Anterior cingulate cortex (tissue), 58 donors: ENCODE measurements at places on chromosomes 7 and 10.

DNA sequence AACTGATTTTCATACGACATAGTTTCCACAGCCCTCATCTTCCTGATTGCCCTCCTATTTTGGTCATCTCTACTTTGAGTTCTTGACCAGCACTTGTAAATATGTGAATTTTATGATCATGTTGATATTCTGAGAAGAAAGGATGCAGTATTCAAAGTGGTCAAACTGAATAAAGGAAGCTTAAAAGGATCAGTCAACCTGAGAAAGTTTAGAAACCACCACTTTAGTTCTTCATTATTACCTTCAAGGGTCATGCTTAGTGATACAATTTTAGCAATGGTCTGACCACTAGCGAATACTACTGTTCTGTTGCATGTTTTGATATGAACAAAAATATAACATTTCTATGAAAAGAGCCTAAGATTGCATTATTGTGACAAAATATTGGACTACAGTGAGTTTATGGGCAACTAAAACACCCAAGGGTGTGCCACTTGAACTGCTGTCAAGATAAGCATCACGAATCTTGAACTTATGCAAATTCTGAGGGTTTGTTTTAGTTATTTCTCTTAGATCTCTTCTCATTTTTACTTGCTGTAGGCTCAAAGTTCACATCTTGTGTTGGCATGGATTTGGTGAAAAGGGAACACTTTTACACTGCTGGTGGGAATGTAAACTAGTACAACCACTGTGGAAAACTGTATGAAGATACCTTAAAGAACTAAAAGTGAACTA lies 247.7 kb downstream of the IPMK start:
- no peak for DNase-seq

DNA sequence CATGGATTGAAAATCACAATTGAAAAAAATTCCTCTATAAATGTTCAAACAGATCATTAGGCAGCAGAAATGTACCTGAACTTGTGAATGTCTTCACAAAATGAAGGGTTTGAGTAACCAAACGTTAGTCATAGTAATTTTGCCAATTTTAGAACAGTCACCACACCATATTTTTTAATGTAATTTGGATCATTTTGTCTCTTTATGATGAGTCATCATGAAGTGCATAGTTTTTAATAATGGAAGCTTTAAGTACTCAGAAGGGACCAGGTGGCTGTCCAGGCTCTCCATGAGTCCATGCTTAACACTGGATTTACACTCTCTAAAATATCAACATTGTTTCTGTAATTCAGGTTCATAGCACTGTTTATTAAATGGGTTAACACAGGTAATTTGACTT lies 219.2 kb downstream of the ETV1 start:
- no peak for DNase-seq

- DNase-seq = no peak
Observed at GRCh38 chr10:133359554-133359971, 1.7 kb upstream of the FUOM start.

GRCh38 chr7:51545131-51545530 lies 228.5 kb upstream of the COBL start:
- no peak for DNase-seq

GRCh38 chr10:119446441-119447277 lies 95.9 kb downstream of the RGS10 start:
- DNase-seq = no peak

DNA sequence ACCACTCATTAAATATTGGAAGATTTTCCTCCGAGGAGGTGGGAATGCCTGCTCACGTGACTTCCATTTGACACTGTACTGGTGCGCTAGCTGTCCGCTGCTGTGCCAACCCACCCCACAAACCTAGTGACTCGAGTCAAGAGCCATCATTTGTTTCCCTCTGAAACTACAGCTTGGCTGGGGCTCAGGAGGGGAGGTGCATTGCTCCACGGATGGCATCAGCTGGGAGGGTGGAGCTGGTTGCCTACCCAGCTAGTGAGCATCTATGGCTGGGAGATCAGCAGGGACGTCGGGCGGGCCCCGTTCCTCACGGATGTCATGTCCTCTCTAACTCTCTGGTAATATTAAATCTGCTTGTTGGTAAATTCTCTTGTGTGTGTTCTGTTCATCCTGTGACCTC lies 9.5 kb upstream of the FOXL3 start:
- DNase-seq = no peak

- no peak for DNase-seq
Observed at GRCh38 chr7:105649727-105650381, 68.6 kb upstream of the EFCAB10 start.

DNA sequence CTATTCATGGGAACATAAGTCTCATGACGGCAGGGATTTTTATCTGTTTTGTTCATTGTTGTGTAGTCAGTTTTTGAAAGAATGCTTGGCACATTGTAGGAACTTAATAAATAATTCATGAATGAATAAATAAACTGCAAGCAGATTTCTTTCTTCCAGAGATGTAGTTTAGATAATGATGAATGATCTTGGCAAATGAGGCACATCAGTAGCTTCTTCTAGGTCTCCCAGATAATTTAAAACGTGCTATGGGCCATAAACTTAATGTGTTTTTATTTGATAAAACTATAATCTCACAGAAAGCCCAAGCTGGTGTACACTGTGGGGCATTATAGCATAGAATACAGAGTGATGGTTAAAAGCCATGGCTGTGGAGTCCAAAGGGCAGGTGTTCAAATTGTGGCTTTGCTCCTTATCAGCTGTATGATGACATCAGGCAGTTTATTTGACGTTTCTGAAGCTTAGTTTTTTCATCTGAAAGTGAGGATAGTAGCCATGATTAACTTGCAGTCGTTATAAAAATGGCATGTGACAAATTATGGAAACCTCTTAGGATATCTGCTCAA lies 3.5 kb downstream of the MGAM start:
- DNase-seq = no peak

DNA sequence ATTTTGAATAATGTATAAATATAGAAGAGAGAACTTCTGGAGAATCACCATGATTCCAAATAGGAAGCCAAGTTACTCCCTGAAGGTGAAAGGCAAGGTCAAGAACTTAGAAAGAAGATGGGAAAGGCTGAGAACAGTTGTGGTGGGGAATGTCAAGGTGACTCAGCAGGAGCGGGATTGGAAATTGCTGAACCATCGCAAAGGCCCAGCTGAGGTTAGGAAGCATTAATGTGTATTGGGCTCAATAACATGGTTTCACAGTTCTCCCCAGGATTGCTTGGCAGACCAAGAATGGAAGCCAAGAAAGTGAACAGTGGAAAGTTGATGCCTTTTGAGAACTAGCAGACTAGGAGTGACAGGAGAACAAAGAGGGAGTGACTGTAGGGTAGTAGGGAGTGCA lies 133.3 kb downstream of the VTI1A start:
- no peak for DNase-seq

- no peak for DNase-seq
Observed at GRCh38 chr7:134599371-134599770, 47.3 kb upstream of the BPGM start.

DNA sequence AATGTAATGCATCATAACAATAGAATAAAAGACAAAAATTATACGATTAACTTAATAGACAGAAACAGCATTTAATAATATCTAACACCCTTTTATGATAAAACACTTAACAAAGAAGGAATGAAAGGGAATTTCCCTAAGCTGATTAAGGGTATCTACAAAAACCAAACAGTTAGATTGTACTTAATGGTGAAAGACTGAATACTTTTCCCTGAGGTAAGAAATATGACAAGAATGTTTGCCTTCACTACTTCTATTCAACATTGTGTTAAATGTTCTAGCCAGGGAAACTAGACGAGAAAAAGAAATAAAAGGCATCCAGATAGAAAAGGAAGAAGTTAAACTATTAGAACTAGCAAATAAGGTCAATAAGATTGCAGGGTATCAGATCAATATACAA lies 276.9 kb downstream of the BAMBI start:
- DNase-seq = no peak

DNA sequence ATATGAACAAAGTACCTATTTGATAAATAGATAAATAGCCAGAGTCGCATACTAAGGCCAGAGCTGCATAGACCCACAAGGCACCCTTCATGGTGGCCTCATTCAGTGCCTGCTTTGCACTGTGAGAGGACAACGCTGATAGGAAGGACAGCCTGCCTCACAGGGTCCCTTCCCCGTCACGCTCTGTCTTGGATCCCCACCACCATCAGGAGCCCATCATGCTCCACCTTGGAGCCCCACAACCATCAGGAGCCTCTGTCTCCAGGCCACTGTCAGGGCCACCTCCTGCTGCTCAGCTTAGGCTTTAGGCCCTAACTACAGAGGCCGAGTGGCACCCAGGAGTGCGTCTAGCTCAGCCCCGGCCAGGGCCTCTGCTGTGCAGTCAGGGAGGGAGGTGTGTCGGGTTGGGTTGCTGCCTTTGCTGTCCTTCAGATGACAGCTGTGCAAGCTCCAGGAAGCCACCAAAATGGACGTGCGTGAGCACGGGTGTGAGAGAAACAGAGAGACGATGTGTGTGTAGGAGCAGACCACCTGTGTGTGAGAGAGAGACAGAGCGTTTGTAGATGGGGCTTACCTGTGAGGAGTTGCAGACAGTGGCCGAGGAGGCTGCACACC lies 516.9 kb downstream of the GLRX3 start:
- no peak for DNase-seq

- no peak for DNase-seq
Observed at GRCh38 chr10:62019685-62020359, 118.3 kb downstream of the ARID5B start.

- no peak for DNase-seq
Observed at GRCh38 chr7:226281-226895, 34.0 kb downstream of the FAM20C start.

DNA sequence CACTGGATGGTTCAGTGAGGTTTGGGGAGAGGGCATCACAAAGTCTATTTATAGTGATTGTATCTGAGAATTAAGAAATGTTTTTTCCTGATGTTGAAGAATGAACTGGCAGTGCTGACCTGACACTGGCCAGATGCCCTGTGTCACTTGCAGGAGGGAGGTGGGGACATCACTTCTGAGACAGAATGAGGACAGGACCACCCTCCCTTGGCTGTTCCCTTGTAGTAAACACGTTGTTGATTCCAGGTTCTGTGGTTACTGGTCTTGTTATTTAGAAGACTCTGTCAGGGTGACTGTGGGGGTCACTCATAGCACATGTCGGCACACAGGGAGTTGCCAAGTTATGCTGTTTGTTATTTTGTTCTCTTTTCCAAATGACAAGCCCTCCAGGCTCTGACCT lies 126.4 kb downstream of the ADCY1 start:
- no peak for DNase-seq

DNA sequence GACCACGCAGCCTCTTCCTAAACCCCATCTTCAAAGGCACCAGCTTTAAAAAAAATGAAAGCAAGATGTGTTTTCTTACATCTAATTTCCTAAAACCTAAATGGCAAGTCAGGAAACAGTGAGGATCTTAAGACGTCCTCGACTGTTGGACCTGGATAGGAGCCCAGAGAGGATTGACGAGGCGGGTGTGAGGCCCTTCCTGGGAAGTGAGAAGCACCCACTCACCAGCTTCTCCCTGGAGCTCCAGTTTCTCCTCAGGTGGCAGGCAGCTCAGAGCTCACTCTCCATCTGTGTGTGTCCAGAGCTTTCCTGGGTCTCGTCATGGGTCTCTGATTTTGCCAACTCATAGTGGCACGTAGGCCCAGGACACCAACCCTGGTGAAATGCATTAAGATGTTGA lies 614.0 kb upstream of the AUTS2 start:
- DNase-seq = peak; percentile 3

- DNase-seq = no peak
Observed at GRCh38 chr10:122740640-122741039, 41.0 kb upstream of the C10orf120 start.

DNA sequence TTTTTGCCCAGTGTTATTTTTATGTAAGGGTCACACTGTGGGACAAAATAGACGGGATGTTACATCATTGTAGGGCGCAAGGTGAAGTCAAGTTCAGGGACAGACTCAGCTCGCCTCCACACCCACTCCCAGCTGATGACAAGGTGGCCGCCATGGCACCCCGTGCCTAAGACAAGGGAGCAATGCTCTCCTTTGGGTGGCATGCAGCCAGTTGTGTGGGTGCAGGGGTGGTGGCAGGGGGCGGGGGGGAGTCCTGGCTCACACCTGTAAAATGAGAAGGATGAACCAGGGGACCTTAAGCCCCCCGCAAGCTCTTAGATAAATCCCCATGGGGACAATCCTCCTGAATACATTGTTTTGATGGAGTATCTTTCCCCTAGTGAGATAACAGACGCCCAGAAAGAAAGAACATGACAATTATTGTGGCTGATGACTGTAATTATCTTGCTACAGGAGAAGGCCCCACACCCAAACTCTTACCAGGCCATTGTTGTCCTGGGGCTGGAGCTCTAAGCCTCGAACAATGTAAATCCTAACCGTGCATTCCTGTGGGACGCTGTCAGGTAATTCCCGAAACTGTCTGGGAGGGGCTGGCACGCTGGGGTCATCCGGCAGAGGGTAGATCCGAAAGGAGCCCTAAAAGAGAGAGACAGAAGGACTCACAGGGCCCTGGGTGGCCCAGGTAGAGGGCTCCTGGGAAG lies 148.7 kb downstream of the MYOF start:
- DNase-seq = no peak

- DNase-seq = no peak
Observed at GRCh38 chr10:111142092-111142768, 65.4 kb downstream of the ADRA2A start.

- no peak for DNase-seq
Observed at GRCh38 chr10:89351412-89351779, 23.6 kb downstream of the IFIT3 start.

- DNase-seq = no peak
Observed at GRCh38 chr10:75475460-75476182, 44.2 kb downstream of the LRMDA start.

DNA sequence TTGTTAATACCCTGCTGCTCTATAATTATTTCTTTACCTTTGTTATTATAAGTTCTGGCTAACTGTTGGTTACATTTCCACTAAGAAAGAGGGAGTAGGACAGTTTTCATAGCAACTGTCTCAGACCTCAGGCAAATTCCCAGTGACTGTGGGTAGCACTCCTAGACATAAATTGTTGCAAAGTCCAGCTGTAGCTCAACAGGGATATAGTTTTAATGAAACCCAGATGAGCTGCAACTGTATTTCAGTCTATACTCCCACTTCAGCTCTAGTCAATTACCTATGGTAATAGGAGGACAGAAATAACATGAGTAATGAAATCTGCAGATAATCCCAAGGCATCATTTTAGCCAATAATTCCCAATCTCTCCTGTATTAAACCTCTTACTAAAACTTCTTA lies 103.0 kb upstream of the SEMA3A start:
- DNase-seq = no peak

DNA sequence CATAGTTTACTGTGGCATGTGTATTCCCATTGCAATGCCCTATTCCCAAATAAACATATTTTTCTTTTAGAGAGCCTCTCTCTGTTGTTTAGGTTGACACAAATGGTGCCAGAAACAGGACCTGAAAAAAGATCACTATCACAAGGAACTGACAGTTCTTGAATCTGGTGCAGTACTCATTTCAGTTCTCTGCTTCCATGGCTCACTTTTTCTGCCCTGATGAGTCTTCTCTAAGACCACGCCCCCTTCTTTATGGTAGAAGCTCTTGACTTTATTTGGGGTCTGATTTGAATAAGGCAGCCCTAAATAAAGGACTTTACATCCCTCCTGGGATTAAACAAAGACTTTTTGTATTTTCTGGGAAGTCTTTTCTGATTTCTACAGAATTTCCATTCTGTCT lies 3.5 kb upstream of the CCDC126 start:
- DNase-seq = no peak
